ENCODE measurements at places on chromosomes 4 and X.
A peak's percentile ranks its signal among the peaks of the same experiment; 100 is the strongest.

DNA sequence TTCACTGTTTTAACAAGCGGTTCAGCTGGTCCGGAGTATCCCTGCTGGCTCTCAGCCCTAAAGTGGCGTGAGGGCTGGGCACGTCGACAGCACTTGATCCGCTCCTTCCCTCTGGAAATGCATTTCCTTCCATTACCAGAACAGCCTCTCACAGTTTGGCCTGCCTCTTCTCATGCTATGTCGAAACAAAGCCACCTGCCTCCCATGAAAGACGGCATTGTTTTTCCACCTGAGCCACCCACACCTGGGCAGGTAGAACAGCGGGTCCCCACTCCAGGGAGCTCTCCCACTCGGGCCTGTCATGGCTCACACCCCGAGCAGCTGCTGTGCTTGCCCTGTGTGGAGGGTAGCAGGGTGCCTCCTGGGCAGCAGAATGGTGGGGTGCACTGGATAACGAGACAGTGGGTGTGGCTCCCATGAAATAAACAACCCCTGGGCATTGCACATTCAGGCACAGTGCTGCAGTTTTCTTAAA, 86.2 kb downstream of the FHDC1 start:
- DNase-seq: no peak

DNA sequence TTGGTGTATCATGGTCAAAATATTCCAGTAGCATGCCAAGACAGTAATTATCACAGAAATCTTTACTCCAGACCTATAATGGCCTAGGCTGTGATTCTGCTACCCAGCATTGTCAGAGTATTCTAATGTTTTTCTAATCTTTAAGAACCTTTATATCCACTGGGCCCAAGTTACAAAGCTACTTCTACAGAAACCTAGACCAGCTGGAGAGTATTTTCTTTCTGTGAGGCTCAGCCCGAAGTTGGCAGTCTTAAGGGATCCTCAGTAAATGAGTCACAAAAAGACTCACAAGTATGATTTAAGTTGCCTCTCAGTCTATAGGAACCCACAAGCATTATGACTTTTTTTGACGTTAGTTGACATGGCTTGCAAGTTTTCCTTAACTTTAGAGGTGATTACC, 638.5 kb upstream of the FAM241A start:
- no peak for DNase-seq

GRCh38 chrX:24027086-24027485, at the start of gene KLHL15:
TSS of gene KLHL15 (minus strand) at chrX:24027186. CDS start at chrX:24006693, 20,493 bp downstream.
- DNase-seq: no peak

DNA sequence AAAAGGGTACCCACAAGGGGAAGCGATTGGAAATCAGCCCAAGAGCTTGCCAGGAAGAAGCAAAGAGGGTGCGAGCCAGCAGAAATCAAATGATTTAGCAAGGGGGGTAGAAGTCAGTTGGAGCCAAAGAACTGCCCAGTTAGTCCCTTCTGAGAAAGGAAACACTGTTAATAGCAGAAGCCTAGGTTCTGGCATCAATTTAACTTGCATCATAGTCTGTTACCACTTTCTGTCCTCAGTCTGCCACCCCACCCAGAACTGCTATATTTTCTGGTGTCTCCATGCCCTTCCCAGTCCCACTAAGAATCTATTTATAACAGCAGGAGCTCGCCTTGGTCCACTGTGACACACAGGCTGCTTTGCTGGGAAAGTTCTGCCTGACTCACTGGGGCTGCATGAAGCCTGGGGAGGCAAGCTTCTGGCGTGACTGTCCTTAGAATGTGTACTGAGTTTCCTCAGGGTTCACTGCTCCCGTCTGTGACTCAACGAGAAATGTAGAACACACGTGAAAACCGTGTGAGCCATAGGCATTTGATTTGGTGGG, 157.8 kb upstream of the TTC29 start:
- DNase-seq: no peak

- DNase-seq: no peak
Observed at GRCh38 chrX:23821847-23822246, 38.9 kb downstream of the SAT1 start.

DNA sequence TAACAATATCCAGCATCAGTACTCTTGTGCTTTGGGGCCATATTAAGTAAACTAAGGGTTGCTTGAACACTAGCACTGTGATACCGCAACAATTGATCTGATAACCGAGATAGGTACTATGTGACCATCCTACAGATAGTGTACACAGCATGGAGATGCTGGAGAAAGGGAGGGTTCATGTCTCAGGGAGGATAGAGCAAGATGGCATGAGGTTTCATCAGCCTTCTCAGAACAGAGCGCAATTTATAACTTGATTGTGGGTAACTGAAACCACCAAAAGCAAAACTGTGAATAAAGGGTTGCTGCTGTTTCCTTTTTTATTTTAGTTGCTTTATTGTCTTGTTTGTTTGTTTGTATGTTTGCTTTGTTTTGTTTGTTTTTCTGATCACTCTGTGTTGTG, 1449.7 kb downstream of the PCDH7 start:
- DNase-seq: no peak

- no peak for DNase-seq
Observed at GRCh38 chr4:161419822-161420221, 744.0 kb downstream of the FSTL5 start.

- no peak for DNase-seq
Observed at GRCh38 chrX:124289443-124289842, 43.0 kb upstream of the TEX13D start.

GRCh38 chr4:16226816-16227461, 668 bp upstream of the TAPT1 start:
- peak; percentile 17 for DNase-seq

GRCh38 chrX:10929747-10930146, 181.4 kb upstream of the HCCS start:
- DNase-seq: no peak

DNA sequence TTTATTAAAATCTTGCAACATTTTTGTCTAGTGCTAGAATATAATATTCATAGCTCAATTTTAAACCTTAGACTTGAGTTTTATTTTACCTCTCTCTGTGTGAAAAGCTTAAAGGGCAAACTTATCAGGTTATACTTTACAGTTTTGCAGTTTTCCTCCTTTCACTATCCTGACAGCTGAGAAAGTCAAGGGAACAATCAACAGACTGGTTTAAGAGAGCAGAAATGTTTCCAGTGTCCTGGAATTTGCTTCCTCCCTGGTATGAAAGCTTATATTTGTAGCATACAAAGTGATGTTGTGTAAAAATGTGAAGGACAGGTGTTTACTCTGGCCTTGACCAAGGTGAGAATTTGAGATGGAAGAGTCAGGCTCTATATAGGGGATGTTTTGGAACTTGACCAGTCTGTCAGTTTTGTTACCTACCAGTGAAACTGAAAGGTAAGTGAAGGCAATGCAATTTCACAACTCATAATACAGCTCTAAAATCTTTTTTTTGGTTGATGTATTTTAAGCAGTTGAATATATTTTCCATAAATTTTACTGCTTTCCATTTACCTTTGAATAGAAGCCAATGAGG, 64.6 kb downstream of the FHIP1A start:
- DNase-seq: no peak

DNA sequence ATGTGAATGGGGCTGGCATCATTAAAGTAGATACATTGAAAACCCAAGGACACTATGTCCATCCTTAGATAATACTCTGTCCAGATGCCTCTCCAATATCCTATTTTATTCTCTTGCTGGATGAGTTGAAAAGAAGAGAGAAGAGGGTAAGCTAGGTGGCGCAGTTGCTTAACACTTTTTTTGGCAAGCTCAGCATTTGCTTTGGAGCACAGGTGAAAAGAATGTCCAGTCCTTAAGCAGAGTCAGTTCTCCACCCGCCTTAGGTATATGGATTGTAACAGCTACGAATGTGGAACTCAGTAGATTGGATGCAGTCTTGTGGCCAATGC, 208.4 kb downstream of the NWD2 start:
- no peak for DNase-seq

DNA sequence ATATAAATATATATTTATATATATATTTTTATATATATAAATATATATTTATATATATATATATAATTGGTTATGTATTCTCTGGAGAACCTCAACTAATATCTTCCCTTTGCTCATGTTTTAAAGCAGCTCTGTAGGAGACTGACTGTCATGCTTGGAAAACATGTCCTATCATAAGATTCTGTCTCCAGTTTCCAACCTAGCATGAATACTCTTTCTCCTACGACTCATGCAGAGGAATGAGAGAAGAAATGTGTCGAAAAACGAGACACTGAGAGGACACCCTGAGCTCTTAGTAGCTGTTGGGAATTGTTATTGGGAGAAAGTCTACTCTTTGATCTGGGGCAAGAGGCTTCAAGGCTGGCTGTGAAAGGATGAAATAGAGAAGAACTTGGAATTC, 166.5 kb upstream of the SLIT2 start:
- DNase-seq: no peak

- no peak for DNase-seq
Observed at GRCh38 chrX:65744965-65745364, 77.5 kb downstream of the MSN start.

- no peak for DNase-seq
Observed at GRCh38 chr4:145545538-145546174, 64.0 kb downstream of the SMAD1 start.

- DNase-seq: no peak
Observed at GRCh38 chrX:152635941-152636340, 1.8 kb upstream of the GABRQ start.

- no peak for DNase-seq
Observed at GRCh38 chr4:47736555-47736954, 101.3 kb downstream of the CORIN start.

DNA sequence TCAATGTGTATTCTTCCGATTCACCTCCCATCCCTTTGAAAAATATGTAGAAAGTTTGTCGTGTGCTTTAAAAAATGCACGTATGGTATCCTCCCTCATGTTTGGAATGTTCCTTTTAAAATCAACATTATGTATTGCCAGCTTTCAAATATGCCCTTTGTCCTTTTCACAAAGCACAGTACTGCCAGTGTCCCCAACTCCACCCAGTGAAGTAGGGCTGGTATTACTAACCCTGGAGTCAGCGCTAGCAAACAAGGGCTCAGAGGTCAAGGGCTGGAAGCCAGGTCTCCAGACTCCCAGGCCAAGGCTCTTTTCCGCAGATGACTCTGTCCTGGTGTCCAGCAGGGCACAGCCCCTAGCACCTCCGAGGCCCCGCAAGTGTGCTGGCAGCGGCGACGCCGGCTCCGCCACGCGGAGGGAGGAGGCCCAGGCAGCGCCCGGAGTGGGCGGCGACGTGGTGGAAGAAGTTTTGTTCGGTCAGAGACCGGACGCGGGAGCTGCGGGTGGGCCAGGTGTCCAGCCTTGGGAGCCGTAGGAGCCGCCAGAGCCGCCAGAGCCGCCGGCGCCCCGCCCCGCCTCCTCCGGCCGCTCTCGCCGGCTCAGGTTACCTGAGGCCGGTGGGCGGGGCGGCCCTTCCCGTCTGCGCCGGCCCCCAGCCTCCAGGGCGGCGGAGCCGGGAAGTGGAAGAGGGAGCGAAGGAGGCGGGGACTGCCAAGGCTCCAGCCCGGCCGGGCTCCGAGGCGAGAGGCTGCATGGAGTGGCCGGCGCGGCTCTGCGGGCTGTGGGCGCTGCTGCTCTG, at the start of gene IL13RA1:
IL13RA1 (plus strand) TSS at position 720 of the 799 bp plus-strand sequence; CDS start at position 753, 33 bp downstream.
- no peak for DNase-seq

- DNase-seq: no peak
Observed at GRCh38 chrX:38999099-38999498, 197.8 kb downstream of the MID1IP1 start.

GRCh38 chrX:9379697-9380551, 84.9 kb upstream of the TBL1X start:
- DNase-seq: no peak

DNA sequence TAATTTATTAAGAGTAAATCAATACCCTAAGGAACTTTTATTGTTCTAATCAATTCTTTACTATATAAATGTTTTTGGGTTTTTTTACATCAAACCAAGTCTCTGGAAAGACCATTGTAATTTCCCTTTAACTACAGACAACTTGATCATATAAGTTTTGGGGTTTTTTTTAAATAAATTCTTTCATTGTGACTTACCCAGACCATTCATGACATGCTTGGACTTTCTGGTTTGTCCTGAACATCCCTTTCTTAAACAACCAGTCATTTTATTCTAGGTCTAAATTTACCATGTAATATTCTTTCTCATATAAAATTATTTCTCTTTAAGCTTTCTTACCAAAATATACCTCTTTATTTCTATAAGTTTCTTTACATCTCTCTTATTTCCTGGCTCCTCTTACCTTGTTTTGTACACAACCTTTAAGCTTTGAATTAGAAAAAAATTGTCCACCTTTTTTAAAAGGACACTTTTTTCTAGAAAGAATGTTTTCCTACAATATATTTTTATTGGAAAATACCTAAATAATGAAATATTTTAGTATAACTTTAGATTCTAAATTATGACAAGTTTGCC, 8.4 kb downstream of the CNGA1 start:
- DNase-seq: no peak

GRCh38 chr4:180717451-180718033, 1525.7 kb upstream of the TENM3 start:
- no peak for DNase-seq

DNA sequence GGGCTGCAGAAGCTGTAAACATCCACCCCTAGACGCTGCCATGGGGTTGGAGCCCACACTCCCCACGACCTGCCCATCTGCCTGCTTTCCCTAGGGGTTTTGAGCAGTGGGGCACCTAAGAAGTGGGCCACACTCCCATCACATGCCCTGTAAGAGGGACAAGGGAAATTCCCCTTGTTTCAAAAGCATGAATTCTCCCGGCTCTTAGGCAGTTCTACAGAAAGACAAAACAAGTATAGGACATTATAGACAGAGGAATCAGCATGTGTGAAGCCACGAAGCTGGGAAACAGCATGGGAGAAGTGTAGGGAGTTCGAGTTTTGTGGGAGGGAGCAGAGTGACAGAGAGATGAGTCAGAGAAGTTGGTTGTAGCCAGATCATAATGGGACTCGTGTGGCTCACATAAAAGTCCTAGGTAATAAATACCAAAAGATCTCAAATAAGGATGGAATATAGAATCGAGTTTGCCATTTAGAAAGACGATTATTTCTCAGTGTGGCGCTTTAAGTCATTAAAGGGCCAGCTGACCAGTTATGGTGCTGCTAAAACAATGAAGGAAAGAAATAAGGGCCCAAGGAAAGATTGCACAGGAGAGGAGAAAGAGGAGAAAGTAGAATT, 23.9 kb downstream of the APOO start:
- DNase-seq: no peak

DNA sequence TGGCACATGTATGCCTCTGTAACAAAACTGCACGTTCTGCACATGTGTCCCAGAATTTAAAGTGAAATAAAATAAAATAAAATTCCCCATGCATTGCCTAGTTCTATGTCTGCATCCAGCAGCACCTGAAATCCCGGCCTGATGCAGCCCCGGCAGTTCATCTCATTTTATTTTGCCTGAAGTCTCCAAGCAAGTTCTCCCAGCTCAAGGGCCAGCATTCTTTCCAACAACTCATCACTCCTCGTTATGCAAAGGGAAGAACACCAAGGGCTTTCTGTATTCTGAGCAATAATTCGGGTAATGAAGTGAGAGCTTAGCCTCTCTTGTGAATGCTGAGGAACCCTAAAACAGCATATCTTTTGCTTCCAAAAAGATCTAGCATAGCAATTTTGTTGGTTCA, 2.7 kb downstream of the ENPP6 start:
- no peak for DNase-seq

Measured in activated CD4-positive, alpha-beta T cell treated with anti-CD3 and anti-CD28 coated beads, Interleukin-2, amount 50 U/mL, for 24 hours (primary cell).